ENCODE measurements at places on chromosomes 12 and 14.

DNA sequence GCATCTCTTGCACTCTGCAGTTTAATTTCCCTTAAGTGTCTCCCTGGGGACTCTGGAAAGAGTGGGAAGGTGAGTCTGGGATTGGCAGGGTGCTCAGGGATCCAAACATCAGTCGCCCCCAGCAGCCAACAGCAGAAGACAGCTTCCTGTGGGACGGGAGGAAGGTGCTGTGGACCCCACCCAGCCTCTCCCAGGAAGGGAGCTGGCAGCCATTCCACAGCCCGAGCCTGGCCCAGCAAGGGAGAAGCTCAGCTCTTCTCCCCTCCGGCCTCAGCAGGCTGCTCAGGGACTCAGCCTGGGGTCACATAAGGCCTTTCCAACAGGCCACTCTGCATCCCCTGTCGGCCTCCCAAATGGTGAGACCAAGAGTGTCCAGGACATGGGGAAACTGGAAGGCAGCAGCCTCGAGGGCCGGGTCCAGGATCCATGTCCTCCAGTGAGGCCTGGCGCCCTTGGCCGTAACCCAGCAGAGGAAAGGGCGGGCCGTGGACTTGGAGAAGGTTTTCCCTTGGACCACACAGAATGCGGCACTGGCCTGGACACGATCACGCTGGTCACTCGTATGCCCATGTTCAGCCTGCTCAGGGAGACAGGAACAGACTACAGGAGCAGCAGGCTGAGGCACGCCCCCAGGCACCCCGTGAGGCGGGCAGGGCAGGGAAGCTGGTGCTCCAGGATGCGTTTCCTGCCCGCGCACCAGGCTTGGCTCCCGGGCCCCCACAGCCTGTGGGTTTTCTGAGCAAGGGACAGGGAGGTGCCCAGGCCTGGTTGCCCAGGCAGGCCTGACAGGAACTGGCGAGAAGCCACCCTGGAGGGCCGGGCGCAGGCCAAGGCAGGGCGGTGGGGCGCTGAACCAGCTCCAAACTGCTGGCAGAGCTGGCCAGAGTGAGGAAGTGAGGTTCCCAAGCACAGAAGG is 3.5 kb downstream of the XRCC3 start:
- no peak for DNase-seq

DNA sequence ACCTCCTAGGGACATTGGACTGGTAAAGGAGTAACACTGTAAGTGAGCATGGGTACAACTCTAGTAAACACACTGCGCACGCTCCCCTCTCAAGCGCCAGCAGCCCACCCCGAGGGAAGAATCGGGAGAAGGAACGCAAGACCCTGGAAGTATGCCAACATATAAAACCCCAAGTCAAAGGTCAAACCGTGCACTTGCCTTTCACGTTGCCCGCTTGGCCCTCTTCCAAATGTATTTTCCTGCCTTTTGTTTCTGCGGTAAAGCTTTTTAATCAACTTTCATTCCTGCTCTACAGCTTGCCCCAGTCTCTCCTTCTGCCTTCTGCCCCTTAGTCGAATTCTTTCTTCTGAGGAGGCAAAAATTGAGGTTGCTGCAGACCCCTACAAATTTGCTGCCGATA is 17.6 kb upstream of the CHST11 start:
- DNase-seq, result no peak

- DNase-seq, result no peak
Observed at GRCh38 chr14:57769863-57770523, 95.9 kb downstream of the SLC35F4 start.

- no peak for DNase-seq
Observed at GRCh38 chr12:115495300-115495699, 782.2 kb downstream of the MED13L start.

- DNase-seq, result no peak
Observed at GRCh38 chr14:32692441-32692840, 246.2 kb upstream of the NPAS3 start.

DNA sequence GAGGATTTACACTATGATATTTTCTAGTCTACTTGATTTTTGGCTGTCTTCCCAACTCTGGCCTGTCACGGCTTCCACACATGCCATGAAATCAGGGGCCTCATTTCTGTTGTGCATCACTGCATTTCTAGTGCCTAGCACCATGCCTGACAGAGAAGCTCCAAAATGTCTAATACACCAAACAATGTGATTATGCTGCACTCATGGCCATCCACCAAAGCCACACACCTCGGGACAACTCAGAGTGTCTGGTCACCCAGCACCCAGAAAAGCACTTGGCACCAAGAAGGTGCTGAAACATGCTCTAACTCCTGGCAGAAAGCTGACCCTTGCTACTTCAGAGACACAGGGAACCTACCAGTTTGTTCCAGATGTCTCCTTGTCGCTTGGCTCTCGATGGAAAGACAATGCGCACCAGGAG is 11.3 kb downstream of the GCN1 start:
- no peak for DNase-seq

DNA sequence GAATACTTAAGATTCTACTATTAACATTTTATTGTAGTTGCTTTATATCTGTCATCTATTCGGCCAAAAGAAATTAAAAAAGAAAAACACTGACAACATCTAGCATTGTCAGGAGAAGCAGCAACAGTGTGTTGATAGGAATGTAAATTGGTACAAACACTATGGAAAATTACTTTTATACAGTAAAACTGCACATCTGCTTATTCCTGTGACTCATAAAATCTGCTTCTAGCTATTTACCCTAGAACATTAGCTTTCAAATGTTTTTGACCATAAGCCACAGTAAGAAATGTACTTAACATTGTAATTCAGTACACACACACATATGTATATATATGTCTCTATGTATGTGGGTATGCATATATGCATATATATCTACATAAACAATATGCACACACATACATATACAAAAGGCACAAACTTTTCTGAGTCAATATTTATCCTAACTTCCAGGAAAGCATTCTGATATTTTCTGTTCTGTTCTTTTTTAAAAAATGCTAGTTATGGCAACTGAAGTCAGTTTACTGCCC is 278.9 kb upstream of the GARIN2 start:
- DNase-seq, result no peak

GRCh38 chr12:65894624-65895390 is 70.5 kb downstream of the HMGA2 start:
- DNase-seq, result no peak

DNA sequence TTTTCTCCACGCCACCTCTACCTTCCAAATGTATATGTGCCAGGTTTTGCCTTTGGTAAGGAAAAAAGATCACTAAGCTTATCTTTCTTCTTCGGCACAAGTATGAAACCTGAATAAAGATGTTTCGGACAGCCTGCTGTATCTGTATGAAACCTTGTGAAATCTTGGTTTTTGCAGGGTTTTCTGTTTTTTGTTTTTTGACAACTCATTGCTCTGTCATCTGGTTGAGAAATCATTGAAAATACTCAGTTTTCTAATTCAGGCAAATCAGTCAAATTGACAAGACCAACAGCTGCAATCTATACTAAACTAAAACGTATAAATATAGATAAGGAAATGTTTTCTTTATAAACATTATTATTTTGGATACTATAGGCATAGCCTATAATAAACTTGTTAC is 63.1 kb upstream of the FGD4 start:
- no peak for DNase-seq

- no peak for DNase-seq
Observed at GRCh38 chr14:61761557-61761956, 663 bp upstream of the SNAPC1 start.

DNA sequence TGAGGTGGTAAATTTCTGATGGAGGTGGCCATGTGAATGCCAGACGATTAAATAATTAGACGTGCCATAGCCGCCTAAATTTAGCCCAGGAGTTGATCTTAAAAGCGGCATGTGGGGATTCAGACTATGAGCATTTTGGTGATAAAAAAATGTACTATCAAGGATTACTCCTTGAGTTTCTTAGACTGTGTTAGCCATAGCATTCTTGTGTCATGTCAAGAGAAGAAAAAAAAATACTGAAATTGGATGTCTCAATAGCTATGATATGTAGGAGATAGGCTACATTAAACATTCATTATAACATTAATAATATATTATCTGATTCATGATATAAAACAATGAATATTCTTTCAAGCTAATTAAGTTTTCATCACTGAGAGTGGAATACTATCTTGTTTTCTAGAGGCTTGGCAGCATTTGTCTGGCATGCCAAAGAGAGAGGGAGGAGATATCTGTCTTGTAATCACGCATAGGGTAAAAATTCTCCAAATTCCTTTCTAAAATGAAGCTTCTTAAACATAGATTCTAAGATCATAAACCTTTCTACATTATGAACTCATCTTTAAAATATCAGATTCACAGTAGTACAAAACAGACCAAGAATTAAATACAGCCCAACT is 727.0 kb downstream of the C12orf50 start:
- no peak for DNase-seq

GRCh38 chr12:55929306-55929791 is 1.6 kb upstream of the DGKA start:
- no peak for DNase-seq

DNA sequence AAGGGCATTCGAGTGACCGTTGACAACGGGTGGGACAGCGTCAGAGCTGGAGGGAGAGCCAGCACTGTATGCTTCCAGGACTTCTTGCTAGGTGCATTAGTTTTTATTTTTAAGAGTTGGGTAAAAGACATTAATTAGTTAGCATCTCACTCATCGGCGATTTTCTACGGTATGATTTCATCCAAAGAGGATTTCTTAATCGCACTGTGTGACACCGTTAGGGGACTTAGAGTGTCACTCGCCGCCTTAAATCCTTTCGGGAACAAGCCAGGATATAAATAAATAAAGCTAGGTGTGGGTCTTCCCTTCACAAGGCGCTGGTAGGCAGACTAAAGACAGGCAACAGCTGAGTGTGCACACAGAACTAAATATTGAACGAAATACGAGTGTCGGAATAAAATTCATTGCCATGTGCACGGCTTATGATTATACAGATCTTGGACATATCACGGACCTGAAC is 869 bp upstream of the NOVA1 start:
- no peak for DNase-seq

DNA sequence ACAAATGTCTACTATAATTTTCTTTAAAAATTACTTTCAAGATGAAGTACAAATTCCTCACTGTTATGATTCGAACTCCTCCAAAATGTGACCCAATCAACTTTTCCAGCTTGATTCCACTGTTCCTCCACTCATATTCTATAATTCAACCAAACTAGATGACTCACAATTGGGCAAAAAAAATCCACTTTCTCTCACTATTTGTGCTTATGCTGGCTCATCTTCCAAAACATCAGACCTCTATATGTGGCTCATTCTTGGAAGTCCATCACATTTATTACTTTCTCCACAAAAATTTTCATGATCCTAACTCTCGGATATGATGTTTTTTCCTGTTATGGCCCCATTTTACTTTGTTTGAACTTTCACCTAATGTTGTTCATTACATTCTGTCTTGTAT is 26.9 kb upstream of the RXYLT1 start:
- DNase-seq, result no peak
